ENCODE measurements at places on chromosomes 5 and 9. TPM values are rescaled to one million over a fixed set of nuclear protein-coding genes. Genes with fewer than 3 reads are reported as not detected.
A peak's percentile ranks its signal among the peaks of the same experiment; 100 is the strongest.

DNA sequence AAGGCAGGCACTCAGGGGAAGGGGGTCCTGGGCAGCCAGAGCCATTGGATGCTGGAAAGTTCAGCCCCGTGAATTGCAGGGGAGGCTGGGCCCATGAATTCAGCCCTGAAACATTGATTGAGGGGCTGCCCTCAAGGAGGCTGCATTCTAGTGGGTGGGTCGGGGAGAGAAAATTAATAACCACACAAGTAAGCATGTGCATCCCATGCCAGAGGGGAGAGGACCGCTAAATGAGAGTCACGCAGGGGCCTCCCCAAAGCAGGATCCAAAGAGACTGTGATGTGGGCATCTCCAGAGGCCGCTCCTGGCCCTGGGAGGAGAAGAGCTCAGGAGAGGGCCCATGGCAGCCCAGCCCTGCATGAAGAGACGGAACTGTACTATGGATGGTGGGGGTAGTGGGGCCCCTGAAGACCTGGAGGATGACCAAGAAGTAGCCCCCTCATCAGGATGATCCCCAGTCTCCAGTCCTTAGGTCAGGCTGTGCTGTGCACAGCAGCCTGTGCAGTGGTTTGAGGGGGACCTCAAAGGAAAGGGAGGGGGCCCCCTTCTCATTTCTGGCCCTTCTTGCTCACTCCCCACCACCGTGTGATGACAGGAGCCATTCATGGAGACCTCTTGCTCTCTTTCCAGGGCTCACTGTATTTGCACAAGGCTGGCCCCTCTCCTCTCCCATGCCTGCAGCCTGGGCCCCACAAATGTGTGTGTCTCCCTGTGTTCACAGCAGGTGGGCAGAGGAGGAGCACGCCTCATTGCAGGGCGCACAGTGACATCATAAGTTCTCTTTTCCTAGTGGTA is 233.6 kb upstream of the IRX1 start:
- no peak for DNase-seq

Gene SOX30
- total RNA-seq, result not detected

DNA sequence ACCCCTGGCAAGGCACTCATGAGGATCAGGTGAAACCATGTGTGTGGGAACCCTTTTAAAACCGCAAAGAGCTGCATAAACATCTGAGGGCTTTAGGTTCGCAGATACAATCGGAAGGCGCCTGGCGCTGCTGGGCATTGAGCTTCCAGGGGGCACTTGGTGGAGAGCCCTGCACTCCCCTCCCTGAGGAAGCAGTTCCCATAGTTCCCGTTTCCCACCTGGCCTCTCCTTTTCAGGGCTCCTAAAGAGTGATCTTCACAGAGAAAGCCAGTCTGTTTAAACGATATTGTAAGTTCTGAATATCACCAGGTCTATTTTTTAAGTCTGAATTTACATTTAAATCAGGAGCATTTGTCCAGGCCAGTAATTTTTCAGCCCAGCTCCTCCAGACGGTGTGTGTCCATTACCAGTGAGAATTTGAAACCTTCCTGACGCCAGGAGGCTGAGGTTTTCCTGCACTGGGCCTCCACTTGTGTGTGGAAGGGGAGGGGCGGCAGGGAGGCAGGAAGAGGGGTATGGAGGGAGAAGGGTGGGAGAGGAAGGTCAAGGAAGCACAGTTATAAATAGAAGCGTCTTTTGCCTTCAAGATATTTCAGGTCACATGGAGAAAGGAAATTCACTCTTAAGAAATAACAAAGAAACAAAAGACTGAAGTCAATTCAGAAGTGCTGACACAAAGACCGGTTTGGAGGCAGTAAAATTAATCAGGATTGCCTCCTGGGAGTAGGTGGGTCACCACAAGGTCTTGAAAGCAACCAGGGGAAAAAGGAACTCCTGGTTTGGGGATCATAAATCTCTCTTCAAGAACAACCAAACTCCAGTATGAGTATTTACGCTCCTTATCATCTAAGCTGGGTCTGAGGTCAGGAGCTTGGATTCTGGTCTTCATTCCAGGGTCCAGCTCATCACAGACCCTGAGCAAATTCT is 14.3 kb upstream of the MGAT1 start:
- DNase-seq, result no peak

Gene GRM6
- not detected for total RNA-seq

DNA sequence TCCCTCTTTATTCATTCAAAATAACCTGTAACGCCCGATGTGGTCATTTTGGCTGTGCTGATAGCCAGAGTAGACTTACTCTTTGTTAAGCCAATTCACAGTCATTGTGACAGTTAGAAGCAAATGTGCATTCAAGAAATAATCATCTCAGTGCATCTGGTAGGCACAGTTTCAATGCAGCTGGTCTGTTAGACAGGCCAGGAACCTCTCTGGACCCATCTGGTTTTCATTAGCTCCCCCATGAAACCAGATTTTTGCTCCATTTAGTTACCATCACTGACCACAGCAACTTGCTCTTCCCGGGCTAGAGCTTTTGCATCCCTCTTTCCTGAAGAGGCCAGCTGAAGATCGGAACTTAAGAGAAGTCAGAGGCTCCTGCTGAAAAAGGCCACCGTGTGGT is 284.2 kb downstream of the NSG2 start:
- DNase-seq, result no peak

Gene TNPO1
- 72.7 TPM for total RNA-seq

Gene PLEKHG4B
- 0.39 TPM for total RNA-seq

DNA sequence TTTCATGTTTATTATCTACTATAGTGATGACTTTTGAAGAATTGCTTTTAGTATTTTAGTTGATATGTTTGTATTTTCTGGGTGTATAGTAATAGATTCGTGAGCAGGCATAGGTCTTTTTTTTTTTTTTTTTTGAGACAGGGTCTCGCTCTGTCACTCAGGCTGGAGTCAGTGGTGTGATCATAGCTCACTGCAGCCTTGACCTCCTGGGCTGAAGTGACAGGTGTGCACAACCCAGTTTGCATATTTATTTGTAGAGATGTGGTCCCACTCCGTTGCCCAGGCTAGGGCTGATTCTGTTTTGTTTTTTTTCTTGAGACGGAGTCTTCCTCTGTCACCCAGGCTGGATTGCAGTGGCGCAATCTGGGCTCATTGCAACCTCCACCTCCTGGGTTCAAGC is 11.9 kb downstream of the ERBIN start:
- DNase-seq, result no peak

- peak; percentile 54 for DNase-seq
Measured at GRCh38 chr9:7935681-7936080, 136.1 kb upstream of the DMAC1 start.

DNA sequence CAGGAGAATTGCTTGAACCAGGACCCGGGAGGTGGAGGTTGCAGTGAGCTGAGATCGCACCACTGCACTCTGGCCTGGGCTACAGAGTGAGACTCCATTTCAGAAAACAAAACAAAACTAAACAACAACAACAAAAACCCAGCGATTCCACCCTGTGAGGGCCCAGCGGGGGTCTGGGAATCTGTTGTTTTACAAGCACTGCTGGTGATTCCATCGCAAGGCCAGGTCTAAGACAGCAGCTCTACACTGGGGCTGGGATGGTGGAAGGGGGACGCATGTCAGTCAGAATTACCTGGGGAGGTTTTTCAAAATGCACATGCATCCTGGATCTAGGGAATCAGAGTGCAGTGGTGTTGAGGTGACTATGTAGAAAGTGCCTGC is 90.9 kb downstream of the ANKRD55 start:
- no peak for DNase-seq

DNA sequence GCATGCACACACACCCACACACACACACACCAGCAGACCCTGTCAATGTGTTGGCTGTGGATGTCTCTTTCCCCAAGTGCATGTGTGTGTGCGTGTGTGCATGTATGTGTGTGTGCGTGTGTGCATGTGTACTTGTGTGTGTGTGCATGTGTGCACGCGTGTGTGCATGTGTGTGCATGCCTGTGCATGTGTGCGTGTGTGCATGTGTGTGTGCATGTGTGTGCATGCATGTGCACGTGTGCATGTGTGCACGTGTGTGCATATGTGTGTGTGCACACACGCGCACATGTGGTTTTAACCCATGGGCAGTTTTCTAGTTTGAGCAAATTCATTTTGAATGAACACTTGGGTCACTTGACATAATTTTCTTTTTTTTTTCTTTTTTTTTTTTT is 268.8 kb upstream of the IRX1 start:
- DNase-seq, result no peak

DNA sequence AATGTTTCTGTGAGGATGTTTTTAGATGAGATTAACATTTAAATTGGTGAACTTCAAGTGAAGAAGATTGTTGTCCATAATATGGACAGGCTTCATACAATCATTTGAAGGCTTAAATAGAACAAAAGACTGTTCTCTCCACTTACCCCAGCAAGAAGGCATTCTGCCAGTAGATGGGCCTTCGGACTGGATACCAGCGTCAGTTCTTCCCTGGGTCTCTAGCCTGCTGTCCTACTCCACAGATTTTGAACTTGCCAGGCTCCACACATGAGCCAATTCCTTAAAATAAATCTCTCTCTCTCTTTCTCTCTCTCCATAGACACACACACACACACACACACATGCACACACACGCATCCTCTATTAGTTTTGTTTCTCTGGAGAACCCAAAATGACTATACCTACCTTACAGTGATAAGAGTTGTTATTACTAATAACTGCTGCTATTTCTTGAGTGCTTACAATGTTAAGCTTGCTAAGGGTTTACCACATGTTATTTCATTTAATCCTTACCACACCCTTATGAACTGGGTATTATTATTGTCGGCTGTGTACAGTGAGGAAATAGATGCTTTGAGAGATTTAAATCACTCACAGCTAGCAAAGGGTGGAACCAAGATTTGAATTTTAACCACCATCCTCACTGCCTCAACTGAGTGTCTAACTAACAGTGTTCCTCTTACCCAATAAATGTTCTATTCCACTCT is 19.8 kb upstream of the IQGAP2 start:
- no peak for DNase-seq

- DNase-seq, result no peak
Measured at GRCh38 chr9:69824499-69825252, 4.1 kb downstream of the CFAP95 start.

DNA sequence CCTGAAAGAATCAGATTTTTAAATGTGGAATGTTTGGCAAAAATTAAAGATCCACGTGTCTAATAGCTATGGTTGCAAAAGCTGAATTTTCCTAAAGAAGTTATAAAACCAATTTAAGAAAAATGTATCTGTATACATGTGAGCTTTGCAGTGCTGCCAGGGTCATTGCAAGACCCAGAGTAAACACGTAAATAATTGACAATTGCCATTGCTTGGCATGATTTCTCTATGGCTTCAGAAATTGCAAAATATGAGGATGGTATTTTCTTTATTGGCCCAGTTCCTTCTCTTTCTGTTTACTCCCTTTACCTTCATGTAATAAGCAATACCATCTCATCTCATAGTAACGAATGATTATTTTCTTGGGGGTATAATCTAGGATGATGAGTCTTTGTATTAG is 123.9 kb downstream of the ERCC6L2 start:
- no peak for DNase-seq

DNA sequence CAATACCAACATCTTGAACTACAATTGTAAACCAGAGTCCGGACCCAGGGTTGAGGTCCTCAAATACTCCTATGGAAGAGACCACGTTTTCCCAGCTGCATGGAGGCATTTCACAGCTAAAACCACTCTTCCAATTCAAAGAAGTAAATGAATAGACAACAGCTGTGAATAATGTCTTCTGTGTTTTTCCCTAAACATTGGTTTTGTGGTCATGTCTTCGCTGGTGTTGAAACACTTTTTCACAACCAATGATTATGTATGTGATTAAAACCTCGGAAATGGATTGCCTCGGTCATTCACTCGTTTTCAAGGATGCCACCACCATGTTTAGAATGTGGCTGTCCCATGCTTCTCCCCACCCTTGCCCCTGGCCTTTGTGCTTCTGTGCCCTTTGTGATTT is 9.4 kb upstream of the TENT4A start:
- no peak for DNase-seq

DNA sequence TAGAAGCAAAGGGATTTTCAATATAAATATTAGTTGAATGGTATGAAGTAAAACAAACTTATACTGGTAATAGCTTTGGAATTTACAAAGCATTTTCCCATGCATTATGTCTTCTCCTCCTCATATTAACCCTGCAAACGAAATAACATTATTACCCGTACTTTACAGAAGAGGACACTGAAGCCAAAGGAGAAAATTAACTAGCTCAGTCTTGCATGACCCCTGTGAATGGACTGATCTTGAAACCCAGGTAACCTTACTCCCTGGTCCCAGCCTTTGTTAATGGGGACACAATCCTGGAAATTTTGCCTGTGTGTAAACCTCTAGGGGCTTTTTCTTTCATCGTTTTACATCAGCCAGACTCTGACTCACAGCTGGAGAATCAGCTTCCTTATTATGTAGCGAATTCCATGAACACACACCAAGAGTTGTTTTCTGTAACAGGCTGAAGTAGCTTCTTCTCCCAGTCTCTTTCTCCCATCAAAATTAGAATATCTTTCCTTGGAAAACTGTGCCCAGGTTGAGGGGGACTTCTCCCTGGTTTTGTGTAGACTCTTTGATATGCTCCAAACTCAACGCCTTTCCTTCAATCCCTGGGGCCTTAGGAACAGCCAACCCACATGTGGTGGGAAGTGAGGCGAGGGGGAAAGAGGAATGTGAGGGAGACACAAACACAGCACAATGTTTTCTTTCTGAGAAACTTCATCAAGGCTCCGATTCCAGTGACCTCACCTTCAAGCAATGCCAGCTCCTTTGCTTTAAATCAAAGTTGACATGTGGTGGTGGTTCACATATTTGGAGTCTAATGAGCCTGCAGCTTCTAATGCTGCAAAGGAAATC is 480.9 kb upstream of the PAPPA start:
- no peak for DNase-seq

Gene GOLM1
- total RNA-seq, result 0.13 TPM

Gene TSSK1B
- not detected for total RNA-seq

GRCh38 chr9:81028504-81028903 is 660.8 kb downstream of the TLE1 start:
- no peak for DNase-seq

- DNase-seq, result no peak
Measured at GRCh38 chr5:34977934-34978613, 48.7 kb downstream of the DNAJC21 start.

Gene GDF9
- 2.0 TPM for total RNA-seq

DNA sequence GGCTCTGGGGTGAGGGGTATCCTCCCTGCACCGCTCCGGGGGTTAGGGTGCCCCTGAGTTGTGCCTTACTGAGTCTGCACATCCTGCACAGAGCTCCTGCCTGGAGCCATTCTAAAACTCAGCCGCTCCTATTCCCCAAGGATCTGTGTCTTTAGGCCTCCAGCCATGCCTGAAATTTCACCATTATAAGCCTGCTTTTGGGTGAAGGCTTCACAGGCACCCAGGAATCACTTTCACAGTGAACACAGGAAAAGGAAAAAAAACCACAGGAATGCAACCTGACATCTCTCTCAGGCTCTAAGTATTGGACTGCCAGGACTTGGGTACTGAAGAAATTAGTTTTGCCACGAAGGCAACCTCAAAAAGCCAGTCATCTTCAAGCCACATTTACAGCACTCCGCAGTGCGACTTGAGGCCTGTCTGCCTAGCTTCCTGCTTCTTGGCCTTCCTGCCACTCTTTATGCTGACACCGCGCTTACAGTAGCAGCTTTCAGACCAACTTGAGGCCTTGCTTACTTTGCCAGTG is 30.9 kb downstream of the GALNT10 start:
- DNase-seq, result no peak

Data from naive thymus-derived CD4-positive, alpha-beta T cell (primary cell).